ENCODE measurements at places on chromosomes 16 and 17. TPM values are rescaled to one million over a fixed set of nuclear protein-coding genes. Genes with fewer than 3 reads are reported as not detected.

Gene SCGB1C2
- not detected for total RNA-seq

DNA sequence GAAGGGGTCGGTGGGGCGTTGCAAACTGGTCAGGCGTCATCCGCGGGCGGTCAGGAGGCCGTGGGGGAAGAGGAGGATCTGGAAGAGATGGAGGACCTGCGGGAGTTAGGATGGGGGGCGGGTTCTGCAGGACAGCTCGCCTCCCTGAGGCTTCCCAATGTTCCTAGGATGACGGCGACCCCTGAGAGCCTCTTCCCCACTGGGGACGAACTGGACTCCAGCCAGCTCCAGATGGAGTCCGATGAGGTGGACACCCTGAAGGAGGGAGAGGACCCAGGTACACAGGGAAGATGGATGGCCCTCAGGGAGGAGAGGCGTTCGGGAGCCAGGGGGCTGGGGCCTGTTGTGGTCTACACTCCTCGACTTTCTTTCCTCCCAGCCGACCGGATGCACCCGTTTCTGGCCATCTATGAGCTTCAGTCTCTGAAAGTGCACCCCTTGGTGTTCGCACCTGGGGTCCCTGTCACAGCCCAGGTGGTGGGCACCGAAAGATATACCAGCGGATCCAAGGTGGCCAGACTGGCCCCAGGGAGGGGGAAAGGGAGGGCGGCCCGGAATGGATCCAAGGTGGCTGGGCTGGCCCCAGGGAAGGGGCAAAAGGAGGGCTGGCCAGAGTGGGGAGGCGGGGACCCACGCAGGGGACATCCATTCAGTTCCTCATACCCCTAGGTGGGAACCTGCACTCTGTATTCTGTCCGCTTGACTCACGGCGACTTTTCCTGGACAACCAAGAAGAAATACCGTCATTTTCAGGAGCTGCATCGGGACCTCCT, 839 bp downstream of the PLD2 start:
- no peak for DNase-seq

DNA sequence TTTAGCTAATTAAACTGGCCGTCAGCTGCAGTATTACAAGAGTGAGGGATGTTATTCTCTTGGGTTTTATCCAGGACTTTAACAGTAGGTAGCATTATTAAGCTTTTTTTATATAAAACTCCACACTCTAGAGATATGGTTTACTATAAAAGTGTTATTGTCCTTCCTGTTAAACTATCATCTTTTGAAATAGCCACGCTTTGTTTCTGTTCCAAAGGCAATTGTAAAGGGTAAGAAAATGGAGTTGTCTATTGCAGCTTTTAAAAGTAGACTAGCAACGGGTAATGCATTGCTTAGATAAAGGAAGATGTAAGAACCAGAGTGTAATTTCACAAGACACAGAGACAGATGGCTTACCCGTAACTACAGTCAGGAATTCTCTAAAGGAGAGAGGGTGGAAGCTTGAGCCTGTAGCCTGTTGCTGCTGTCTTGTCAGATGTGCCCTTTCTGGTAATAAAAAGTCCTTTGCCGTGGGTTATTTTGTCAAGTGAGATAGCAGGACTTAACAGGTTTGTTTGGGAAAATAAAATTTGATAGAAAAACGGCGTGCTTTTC, 56.4 kb downstream of the WWOX start:
- DNase-seq = no peak

- peak; percentile 49 for DNase-seq
Measured at GRCh38 chr17:35141681-35142466, at the start of gene NLE1. TSS of gene NLE1 (minus strand) at chr17:35142303. CDS start at chr17:35142275, 28 bp downstream.

GRCh38 chr17:39943702-39944392, 16.3 kb downstream of the LRRC3C start:
- DNase-seq = no peak

DNA sequence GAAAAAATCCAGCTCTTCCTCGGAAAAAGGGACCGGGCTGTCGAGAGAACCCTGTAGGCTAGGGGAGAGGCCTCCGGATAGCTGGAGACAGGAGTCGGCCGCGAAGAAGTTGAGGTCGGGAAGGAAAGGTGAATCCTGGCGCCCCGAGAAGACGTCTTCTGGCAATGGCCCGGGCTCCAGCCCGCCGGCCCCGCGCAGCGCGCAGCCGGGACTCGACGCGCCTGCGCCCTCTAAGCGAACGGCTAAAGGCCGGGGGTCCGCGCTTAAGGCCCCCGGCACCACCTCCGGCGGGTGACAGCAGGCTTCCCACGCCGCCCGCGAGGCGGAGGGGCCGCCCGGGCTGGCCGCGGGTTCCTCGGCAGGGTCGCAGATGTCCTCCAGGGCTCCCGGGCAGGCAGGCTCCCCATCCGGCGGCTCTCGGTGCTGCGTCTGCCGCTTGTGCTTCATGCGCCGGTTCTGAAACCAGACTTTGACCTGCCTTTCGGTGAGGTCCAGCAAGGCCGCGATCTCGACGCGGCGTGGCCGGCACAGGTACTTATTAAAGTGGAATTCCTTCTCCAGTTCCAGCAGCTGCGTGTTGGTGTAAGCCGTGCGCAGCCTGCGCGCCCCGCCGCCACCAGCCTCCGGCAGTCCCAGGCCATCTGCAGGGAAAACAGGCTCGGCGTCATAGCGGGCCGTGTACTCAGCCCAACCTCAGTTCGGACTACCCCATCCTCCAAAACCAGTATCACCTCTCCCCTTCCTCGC, 1.6 kb downstream of the HOXB2 start:
- no peak for DNase-seq

DNA sequence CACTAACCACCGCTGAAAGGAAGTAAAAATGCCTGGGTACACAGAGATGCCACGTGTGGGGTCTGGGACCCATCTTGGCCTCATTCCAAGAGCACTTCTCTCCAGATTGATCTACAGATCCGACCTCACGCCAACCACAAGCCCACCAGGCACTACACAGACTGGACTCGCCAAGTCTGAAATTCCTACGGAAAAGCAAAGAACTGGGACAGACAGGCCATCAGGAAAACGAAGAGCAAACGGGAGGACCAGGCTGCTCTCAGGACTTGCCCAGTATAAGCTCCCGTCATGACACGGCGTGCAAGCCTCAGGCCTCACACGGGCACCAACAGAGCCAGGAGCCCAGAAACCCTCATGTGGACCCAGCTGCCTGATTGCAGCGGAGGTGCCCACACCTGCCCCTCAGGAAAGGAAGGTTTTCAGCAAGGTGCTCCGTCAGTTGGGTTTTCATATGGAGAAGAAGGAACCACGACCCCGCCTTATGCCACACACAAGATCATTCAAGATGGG, 20.1 kb upstream of the C16orf95 start:
- DNase-seq = no peak

Data from PC-9 (cell line).